ENCODE measurements at places on chromosomes 4 and X.

DNA sequence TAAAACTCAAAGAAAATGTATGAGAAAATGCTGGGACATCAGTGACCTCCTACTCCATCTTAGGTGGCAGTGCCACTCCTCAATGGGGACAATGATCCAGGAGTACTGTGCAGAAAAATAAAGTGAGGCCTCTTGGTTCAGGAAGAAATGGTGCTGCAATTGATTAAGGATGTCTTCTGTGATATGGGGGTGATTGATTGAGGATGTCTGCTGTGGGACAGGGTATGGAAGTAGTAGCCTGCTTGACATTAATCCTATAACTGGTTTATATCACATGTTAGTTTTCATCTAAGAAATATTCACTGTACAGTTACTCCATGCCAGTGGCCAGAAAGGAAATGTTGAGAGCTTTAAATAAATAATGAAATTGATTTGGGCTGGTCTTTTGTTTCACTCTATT, 20.5 kb downstream of the OTOP1 start:
- DNase-seq: no peak

DNA sequence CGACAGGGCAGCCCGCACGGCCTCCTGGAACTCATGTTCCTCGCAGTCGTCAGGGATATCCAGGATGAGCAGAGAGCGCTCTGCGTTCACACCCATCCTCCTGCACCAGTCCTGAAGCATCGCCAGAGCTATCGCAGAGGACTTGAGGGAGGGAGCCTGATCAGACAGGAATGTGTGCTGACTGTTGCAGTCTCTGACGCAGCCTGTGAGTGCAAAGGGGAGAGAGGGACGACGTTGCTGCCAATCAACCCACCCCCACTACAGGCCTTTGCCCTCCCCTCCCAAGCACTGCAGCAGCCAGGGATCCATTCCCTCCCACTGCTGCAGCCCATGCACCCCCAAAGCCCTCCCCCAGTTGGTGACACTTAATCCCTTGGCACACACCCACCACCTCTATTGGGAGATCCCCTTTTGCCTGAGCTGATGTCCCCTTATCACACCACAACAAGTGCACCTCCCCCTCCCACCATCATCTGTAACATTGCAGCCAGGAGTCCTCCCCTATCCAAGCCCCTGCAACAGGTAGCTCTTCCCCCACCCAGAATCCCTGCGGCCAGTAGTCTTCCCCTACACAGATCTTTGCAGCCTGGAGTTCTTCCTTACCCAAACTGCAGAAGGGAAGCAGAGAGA, 897 bp downstream of the PNMA6F start:
- no peak for DNase-seq

GRCh38 chrX:31294475-31294874, 222.6 kb upstream of the FTHL17 start:
- no peak for DNase-seq

DNA sequence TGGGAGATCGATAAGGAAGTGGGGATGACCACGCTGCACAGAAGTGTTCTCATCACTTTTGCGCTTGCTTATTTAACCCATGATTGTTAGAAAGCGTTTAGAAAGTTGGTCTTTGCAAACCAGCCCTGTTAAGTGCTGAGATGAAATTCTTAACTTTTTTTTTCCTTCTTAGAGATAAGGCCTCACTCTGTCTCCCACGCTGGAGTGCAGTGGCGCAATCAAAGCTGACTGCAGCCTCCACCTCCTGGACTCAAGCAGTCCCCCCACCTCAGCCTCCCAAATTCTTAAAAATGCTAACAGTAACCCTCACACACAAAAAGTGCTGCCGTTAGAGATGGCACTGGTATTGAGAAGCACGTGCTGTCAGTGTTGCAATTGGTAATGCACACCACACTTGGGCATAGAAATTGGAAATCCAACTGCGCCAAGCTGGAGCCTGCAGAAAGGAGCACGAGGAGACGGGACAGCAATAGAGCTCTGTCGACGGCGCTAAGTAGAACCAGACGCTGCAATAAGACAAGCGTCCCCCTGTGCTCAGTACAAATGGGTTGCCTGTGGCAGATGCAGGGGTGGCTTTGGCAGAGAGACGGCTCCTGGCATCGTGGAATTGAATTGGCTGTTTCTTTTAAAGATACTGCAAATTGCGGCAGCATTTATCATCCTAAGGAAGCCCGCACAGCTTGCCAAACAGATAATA, 113.4 kb downstream of the TBL1X start:
- no peak for DNase-seq

GRCh38 chr4:89610236-89610635, 226.7 kb downstream of the SNCA start:
- no peak for DNase-seq

DNA sequence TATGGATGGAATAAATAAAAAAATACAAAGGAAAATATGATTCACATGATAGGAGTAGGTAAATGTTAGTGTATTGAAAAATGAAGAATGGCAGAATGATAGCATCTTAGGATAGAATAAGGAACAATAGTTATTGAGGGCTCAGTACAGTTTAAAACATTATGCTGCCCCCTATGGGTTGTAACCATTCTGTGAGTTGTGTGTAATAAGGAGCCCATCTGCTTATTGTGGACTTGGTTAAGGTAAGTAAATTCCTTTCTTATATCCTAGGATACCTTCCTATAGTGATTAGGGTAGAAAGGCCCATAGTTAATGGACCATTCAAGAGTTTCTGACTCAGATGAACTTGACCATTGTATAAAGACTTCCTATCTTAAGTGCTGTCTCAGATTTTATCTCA, 195.8 kb downstream of the PDHA2 start:
- no peak for DNase-seq

GRCh38 chr4:94357624-94358023, 15.0 kb upstream of the HPGDS start:
- DNase-seq: no peak

GRCh38 chrX:141989134-141989533, 85.4 kb downstream of the MAGEC1 start:
- no peak for DNase-seq

- no peak for DNase-seq
Measured at GRCh38 chr4:174460684-174461083, 61.6 kb downstream of the HPGD start.

DNA sequence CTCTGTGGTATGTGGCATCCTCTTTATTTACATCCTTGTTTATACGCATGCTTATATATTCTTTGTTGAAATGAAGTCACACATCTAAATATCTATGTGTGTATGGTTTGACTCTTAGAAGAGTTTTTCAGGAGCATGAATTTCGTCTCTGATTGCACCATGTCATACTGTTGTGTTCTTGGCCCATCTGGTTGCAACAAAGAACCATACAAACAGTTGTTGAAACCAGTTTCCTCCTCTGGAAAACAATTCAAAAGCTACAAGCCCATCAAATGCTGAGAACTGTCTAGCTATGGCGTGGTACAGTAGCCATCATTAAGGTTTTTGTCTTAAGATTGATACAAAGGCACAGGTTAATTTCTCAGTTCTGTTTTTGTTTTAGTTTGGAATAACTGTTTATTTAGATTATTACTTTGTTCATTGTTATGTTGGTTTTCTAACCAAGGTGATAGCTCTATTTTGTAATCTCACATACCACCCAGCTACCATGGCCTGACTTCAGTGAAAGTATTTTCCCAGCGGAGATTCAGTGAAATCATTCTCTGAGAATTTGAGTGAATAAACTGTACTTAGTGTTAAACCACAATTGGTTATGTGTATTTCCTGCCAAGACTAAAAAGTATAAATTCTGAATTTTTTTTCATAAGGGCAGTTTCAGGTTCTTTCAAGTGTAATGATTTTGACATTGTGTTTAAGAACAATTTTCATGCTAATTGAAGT, 91.0 kb downstream of the ARHGAP24 start:
- DNase-seq: no peak

DNA sequence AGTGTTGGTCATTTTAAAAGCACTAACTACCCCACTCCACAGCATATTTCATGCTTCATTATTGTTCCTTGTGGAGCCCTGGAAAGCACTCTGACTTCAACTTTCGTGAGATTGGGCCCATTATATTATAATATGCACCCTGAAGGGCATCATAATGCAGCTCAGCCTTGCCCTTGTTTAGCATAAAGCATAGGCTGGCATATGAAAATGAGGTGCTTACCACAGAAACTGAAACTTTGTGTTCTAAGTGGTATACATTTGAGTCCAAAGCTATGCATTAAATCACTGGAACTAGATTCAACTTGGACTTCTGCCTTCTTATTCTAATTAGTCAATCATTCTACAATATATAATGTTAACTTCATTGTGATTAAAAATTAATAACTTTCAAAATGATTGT, 1027.9 kb downstream of the STIM2 start:
- no peak for DNase-seq

DNA sequence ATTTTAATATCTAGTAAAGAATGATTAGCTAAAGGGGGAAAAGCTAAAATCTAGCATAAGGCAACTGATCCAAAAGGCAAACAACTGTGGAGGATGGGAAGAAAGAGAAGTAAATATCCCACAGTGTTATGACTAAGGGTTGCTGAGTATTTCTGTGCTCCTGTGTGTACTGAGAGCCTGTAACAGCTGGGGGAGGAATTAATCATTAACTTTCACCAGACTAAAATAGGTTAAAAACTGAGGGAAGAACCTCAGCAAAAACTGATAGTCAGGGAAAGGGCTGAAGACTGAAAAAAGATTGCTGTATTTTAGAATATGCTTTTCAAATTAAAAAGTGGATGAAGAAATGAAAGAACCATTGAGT, 365.9 kb downstream of the CXXC4 start:
- DNase-seq: no peak
